Stimulated activated CD4-positive, alpha-beta T cell treated with anti-CD3 and anti-CD28 coated beads, Interleukin-1b, Interleukin-23, amount 100 ng/mL, for 24 hours (primary cell): ENCODE measurements at places on chromosomes 5 and 9.

- DNase-seq: no peak
These were observed 3.8 kb downstream of the IFNA1 start for GRCh38 chr9:21443849-21444625.

DNA sequence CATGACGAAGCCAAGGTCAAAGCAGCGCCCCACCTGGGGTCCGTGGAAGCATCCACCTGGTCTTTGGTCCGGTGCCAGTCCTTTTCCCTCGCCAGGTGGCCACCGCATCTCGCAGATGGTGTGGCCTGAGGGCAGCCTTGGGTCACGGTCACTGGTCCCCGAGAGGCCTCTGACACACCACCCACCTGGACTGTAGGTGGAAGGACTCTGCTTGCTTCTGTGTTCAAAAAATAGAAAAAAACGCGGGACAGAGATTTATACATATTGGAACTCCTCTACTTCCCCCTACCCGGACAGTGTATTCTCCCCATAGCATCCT lies 466 bp upstream of the TTC39B start:
- DNase-seq: no peak

- no peak for DNase-seq
These were observed 34.0 kb upstream of the LURAP1L start for GRCh38 chr9:12740845-12741244.

DNA sequence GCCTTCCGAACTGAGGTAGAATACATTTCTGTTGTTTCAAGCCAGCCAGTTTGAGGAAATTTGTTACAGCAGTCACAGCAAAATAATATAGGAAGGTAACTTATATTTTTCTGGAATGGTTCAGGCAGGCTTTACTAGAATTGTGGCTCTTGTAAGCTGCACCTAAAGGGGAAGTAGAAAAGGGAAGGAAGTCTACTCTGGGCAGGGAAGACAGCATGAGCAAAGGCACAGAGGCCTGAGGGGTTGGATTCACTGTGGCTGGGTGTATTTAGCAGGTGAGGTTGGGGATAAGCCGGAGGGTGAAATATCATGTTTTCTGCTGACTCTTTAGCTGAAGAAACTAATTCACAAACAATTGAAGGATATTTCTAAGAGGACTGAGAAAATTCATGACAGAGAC lies 183.5 kb downstream of the GAS1 start:
- DNase-seq: no peak

DNA sequence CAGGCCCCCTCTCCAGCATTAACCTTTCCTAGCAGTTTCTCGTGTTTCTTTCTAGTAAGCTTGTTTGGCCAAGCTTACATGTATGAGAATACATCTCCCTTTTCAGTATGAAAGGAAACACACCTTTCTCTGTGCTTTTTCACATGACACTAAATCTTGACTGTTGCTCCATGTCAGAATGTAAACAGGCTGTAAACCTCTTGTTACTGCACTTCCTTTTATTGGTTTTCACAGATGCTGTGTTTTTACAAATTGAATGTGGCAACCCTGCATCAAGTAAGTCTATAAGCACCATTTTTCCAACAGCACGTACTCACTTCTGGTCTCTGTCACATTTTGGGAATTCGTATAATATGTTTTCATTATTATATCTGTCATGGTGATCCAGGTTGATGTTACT lies 2.2 kb upstream of the CANX start:
- no peak for DNase-seq

GRCh38 chr5:113336975-113337374 lies 97.8 kb downstream of the TSSK1B start:
- no peak for DNase-seq

- no peak for DNase-seq
These were observed 50.7 kb upstream of the VLDLR start for GRCh38 chr9:2570615-2571479.

- no peak for DNase-seq
These were observed 5.1 kb downstream of the FLT4 start for GRCh38 chr5:180644129-180644824.

GRCh38 chr5:35282810-35283209 lies 52.5 kb upstream of the PRLR start:
- DNase-seq: no peak

DNA sequence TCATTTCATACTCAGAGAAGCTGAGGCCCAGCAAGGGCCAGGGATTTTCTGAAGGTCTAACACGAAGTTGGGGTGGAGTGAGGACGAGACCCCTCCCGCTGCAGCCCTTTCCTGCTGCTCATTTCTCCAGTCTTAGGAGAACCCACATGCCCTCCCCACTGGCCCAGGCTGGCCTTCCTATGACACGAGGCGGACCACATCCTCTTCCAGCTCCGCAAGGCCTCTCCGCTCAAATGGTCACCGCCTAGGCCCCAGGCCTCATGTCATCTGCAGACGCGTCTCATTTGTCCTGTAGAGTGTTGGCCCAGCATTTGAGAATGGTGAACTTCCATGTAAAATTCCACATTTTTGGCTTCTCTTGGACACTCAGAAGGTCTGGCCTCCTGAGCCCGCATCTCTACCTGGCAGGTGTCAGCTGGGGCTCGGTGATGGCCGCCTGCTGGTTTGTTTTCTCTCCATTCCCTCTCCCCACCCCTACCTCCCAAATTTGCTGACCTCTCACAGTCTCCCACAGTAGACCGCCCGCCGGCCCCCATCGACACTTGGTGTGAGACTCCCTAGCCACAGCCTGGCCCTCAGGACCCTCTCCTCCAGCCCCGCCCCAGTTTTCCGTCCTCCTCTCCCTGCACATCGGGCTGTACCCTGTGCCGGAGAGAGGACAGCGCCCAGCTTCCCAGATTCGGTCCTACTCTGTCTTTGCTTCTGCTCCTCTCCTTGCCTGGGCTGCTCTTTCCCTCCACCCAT lies 51.7 kb downstream of the ERGIC1 start:
- no peak for DNase-seq

DNA sequence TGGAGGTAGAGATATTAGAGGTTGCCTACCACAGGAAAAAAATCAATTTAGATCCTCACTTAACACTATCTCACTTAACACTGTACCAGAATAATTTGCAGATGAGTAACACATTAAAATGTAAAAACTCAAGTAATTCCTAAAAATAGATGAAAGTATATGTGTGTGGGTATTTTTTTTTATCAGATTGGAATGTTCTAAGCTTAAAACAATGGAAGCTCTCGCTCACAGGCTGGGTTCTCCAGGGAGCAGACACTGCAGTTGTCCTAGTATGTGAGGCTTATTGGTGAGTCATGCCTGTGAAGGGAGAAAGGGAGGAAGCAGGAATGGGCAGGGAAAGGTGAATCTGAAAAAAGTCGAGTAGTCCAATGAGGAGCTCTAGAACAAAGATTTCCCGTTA lies 181.3 kb upstream of the ZNF608 start:
- no peak for DNase-seq

DNA sequence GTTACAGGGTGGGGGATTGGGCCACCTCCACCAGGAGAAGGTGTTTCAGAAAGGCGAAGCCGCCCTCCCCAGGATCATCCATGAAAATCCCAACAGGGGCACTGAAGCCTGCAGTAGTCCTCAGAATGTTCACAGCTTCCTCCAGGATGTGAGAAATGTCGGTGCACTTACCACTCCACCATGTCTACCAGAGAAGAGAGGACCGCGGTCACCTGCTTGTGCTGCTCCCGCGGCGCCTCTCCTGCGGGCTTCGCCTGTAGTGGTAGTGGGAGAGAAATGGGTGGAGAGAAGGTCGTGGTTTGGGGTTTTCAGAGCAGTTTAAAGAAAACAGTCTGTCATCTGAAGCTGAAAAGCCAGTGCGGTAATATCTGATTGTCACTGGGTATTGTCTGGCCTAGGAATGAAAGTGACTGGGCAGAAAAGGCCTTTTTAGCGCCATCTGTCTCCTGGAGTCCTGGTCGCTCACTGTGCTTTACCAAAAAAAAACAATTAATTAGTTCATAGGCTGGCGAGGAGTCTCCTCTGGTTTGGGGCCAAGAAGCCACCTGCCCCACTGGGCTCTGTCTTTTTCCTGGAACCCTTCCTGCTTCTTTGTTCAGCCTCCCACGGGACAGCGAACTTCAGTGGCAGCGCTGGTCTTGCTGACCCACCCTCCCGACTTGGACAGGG lies 23.0 kb upstream of the PPP1R26 start:
- DNase-seq: no peak

DNA sequence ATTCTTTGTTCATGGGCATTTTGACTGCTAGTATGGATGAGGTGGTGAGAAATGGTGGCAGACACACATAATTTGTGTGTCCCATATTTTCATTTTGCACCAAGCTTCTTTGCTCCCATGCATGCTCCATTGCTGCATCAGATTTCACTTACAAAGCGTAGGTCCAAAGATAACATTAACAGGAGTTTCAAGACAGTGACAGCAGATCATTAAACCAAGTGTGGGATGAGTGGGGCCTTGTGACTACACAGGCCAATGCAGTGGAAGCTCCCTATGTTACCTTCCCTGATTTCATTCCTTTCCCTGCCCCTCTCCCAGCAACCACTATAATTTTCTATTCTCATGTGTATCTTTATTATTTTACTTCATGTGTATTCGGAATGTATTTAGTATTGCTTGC lies 142.0 kb downstream of the AOPEP start:
- DNase-seq: no peak

DNA sequence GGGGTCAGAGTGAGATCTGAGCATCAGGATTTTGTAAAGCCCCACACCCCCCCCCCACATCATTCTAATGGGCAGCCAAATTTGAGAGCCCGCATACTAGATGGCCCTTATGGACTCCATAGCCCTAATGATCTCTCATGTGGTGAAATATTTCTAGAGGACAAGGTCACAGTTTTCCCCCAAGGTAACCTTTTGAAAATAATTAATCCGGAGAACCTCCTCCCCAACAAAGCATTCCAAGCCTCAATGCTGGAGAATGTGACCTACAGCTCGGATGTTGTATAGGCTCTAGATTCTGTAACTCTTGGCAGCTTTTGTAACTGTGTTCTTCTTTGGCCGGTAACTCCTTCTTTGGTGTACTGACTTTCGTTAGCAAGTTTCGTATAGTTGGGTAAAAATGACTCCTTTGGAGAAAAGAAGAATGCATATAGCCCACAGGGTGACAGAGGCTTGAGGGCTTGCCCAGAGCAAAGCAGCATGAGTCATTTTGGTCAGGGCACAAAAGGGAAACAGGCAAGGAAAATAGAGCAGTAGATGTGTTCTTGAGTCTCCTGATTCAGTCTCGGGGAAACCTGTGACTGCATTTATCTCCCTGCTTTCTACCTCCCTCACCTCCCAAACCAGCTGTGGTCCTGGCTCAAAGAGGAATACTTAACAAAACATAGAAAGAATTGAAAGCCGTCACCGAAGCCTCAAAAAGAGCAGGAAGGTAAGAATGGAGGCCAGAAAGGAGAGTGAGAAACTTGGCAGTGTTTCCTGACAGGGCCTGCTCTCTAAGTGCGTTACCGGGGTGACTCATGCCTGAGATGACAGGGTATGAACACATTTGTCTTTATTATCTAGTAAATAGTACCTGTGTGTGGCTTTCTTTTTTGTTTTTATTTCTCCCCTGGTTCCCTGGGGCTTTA lies 6.6 kb upstream of the XPA start:
- no peak for DNase-seq

DNA sequence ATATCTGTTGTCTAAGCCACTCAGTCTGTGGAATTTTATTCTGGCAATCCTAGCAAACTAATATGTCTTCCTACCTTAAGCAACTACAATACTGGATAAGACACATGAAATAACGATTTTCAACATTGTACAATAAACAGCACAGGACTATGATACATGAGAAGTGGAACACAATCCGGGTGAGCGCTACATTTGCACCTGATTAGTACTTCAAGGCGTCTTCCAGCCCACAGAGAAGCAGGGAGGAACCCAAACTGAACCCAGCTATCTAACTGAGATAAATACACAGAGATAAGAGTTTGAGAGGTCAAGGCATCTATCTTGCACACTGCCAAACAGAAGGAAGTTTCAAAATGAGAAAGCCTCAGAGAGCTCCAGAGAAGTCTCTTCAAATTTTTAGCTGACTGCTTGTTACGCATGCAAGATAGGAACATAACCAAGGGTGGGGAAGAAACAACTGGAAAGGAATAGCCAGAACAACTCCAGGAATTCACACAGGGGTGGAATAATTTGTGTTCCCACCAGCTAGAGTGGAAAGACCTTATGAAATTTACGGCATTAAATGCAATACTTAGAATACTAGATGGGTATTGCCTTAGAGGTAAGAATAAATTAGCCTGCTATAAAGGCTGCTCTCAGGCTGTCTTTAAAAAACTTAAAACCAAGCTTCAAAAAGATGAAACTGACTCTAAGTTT lies 481.8 kb downstream of the MTRR start:
- DNase-seq: no peak

GRCh38 chr5:132457371-132458225 lies 33.0 kb downstream of the IRF1 start:
- DNase-seq: no peak

- DNase-seq: no peak
These were observed 22.2 kb downstream of the TNFSF8 start for GRCh38 chr9:114908104-114908622.

- DNase-seq: no peak
These were observed 37.8 kb upstream of the C5orf63 start for GRCh38 chr5:127111112-127111511.

DNA sequence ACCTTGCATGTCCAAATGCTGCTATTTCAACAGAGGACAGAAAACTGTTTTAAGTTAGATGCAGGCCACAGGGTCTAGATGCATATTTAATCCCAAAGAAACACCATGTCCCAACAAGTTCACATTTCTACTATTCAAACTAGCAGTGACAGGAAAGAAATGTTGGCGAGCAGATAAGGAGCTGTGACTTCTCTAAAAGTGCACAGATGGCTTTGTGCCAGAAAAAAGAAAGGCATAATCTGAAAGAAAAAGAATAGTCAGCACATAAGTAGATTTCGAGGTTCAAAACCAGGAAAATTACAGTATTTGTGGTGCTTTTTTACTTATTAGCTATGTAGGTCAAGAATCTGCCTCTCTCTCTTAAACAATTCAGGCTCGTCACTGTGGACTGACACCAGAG lies 178.3 kb downstream of the DNAH5 start:
- DNase-seq: no peak

- DNase-seq: peak; percentile 35
These were observed 13.9 kb downstream of the REXO4 start for GRCh38 chr9:133403766-133404453.

DNA sequence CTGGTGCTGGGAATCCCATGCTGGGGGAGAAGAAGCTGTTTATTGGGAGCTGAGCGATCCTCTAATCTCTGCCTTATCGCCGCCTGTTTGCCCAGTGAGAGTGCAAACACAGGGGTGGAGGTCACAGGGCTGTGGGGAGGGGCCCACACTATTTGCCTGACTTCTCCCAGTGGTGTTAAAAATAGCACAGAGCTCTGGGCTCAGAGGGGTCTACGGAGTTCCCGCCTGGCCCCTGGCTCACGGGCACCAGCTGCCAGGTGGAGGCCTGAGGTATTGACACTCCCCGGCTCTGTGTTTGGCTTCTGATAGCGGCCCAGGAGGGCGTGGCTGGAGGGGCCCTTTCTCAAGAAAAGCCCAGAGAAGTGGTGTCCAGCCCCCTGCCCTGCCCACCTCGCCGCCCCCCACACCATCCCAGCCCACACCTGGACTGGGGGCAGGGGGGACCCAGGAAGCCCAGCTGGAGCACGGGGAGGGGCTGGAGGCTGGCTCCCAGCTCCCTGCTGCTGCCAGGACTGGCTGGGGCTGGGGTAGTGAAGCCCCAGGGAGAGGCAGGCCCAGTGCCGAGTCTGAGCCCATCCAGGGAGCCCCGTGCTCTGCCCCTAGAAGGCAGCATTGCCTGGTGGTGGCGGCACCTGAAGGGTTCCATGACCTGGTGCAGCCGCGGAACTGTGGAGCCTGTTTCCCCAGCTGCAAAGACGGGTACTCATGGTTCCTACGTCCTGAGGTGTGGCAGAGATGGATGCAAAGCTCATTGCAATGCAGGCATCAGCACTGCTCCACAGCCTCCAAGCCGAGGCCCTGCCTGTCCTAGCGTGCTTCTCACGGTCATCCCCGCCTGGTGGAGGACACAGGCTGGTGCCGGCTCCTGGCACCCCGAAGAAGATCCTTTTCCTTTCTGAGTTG lies 35.7 kb upstream of the EGFL7 start:
- DNase-seq: no peak
